ENCODE measurements at places on chromosomes 1 and 21.

DNA sequence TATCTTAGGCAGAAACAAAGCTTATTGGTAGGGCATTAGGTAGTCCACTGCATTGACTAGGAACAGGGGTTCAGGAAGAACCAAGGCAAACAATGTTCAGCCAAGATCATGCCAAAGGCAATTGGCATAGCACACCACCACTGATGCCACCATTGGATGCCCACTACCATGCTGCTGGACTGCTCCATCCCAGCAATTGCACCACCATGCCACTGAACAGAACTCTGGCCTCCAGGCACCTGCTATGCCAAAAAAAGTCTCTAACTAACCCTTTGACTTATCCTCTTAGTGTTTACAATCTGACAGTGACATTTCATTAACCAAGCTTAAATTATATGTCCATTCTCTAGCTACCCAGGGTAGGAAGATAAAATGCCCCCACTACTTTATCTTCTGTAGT lies 509.6 kb upstream of the CAMK1G start:
- no peak for DNase-seq

- no peak for DNase-seq
Measured at GRCh38 chr1:150576367-150576711, 3.1 kb downstream of the MCL1 start.

DNA sequence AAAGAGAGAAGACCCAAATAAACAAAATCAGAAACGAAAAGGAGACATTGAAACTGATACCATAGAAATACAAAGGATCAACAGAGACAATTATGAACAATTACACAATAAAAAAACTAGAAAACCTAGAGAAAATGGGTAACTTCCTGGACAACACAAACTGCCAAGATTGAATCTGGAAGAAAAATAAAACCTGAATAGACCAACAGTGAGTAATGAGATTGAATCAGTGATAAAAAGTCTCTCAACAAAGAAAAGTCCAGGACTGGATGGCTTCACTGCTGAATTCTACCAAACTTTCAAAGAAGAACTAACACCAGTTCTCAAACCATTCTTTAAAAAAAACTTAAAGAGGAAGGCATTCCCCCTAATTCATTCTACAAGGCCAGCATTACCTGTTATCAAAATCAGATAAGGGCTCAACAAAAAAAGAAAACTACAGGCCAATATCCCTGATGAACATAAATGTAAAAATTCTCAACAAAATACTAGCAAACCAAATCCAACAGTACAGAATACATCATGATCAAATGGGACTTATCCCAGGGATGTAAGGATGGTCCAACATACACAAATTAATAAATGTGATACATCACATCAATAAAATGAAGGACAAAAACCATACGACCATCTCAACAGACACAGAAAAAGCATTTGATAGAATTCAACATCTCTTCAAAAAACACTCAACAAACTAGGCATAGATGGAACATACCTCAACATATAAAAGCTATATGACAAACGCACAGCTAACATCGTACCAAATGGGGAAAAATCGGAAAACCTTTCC lies 119.9 kb downstream of the ACBD6 start:
- DNase-seq: no peak

DNA sequence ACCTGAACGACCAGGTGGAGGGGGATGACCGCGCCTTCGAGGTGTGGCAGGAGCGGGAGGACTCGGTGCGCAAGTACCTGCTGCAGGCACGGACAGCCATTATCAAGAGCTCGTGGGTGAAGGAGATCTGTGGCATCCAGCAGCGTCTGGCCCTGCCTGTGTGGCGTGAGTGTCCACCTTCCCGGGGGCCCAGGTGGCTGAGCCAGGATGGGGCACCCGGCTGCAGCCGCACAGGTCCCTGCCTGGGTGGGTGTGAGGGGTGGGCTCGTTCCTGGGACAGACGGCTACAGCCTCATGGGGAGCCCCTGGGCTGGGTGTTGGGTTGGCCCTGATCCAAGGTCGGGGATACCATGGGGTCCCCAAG lies 65.2 kb downstream of the TRIM11 start:
- DNase-seq: no peak
